Spleen (tissue), 13 donors: ENCODE measurements at places on chromosomes 2 and 18.

- peak; percentile 87 for DNase-seq
These were observed 1.9 kb upstream of the NABP1 start for GRCh38 chr2:191675807-191676721.

- DNase-seq: no peak
These were observed 205.1 kb downstream of the BABAM2 start for GRCh38 chr2:28095622-28096021.

- DNase-seq: no peak
These were observed 24.2 kb downstream of the ICOS start for GRCh38 chr2:203960811-203961210.

- DNase-seq: no peak
These were observed 261.5 kb downstream of the MYCN start for GRCh38 chr2:16201848-16202247.

DNA sequence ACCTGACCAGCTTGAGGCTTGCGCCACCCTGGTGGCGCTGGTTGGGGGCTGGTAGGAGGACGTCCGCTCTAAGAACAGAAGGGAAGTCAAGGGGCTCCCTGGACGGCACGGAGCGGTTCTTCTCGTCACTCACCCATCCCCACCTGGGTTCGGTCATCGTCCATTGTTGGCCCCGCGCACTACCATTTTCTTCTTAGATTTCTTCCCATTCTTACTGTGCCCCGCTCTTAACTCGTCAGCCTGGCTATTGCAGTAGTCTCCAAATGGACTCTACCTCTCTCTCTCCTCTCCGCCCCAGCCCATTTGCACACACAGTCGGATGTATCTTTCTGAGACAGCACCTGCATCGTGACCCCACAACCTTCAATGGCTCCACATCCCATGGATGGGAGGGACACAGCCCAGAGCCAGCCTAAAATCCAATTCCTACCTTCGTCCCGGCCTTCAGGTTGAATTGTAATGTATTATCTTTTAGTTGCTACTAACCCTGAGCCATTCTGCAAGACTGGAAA is 814 bp upstream of the RAB1A start:
- no peak for DNase-seq

GRCh38 chr2:14428056-14428455 is 204.5 kb upstream of the LRATD1 start:
- no peak for DNase-seq

- no peak for DNase-seq
These were observed 239.8 kb downstream of the TFCP2L1 start for GRCh38 chr2:121045245-121045644.

GRCh38 chr18:40984856-40985255 is 970.2 kb upstream of the PIK3C3 start:
- no peak for DNase-seq

DNA sequence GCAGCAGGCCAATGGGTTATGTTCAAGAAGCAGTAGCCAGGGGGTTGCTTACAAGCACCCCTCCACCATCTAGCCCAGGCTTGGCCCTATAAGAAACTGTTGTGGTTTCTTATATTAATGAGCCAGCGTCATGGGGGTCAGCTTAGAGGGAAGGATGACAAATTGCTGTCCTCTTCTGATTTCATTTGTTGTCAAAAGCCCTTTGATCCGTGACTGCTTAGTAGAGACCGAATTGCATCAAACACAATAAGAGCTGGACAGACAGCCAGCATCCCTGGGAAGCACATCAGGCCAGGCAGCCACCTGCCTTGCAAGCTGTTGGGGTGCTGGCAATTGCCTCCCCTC is 206.6 kb upstream of the SETBP1 start:
- no peak for DNase-seq

DNA sequence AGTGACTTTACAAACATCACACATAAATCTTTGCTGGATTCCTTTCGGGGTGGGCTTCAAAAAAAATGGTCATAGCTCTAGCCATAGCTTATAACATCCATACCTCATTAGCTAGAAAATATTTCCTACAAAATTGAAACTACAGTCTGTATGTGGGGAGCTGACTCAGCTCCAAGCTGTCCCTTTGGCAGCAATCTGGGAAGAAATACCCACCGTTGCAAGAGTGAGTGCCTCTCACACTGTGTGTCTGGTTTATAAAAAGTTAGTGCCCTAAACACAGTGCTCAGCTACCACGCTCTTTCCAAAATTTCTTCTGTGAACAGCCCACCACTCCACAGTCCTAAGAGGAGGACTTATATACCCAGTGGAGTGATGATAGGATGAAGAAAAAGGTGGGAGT is 170.1 kb downstream of the RBM43 start:
- no peak for DNase-seq

GRCh38 chr2:69579536-69579935 is 64.0 kb downstream of the AAK1 start:
- DNase-seq: no peak

- no peak for DNase-seq
These were observed 262.7 kb upstream of the SPHKAP start for GRCh38 chr2:228444161-228444560.

DNA sequence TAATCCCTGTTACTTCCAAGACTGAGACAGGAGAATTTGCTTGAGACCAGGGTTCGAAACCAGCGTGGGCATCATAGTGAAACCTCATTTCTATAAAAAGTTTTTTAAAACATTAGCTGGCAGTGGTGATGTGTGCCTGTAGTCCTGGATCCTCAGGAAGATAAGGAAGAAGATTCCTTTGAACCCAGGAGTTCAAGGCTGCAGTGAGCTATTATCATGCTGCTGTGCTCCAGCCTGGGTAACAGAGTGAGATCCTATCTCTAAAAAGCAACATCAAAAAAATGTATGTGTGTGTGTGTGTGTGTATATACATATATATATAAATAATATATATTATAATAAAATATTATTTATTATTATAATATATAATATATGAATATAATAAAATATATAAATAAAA is 1417.6 kb upstream of the CDH2 start:
- no peak for DNase-seq

- DNase-seq: no peak
These were observed 1.1 kb downstream of the COLEC11 start for GRCh38 chr2:3595985-3596384.

- DNase-seq: no peak
These were observed 29.7 kb downstream of the TAF4B start for GRCh38 chr18:26255695-26256622.

GRCh38 chr2:129754421-129754820 is 225.0 kb upstream of the RAB6C start:
- peak; percentile 54 for DNase-seq

GRCh38 chr2:230715201-230715600 is 2.6 kb downstream of the CAB39 start:
- DNase-seq: no peak

DNA sequence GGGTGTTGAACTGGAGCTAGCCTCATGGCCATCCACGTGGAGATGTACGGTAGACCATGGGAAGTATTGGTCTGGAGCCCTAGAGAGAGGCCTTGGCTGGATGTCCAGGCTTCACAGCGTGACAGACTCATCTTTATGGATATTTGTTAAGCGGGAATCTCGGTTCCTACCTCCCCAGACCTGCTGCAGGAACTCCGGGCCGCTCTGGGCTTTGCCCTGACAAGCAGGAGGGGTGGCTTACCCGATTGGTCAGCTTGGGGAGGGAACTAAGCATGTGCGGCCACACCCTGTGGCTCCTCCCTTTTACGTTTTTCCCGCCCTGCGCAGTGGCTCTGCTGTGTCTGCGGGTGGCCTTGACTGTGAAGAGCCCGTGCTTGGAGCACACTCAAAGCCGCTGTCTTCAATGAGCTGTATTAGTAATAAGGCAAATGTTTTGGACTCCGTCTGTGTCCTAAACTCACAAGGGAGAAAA is 52.3 kb downstream of the PAPOLG start:
- DNase-seq: no peak

DNA sequence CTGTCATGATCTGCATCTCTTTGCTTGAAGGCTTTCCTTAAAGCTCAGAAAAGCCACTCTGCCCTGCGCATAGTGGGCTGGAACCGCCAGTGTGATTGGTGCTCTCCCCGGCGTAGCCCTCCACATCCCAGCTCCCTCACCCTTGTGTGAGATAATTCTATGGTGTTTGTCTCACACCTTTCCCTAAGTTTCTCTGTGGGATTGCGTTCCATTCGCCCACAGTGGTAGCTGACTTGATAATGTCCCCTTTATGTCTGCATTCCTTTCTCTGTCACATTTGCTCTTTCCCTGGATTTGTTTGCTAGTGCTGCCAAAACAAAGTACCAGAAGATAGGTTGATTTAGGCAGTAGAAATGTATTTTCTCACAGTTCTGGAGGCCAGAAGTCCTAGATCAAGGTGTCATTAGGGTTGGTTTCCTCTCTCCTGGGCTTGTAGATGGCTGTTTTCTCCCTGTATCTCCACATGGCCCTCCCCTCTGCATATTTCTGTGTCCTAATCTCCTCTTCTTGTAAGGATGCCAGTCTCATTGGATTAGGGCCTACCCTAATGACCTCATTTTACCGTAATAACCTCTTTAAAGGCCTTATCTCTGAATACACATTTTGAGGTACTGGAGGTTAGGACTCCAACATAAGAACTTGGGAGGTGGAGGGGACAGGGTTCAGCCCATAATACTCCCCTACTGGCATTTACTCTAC is 7.4 kb upstream of the TMEM87B start:
- DNase-seq: no peak

GRCh38 chr2:113015655-113016054 is 10.4 kb downstream of the IL36A start:
- no peak for DNase-seq

GRCh38 chr2:138760676-138761075 is 19.5 kb downstream of the NXPH2 start:
- DNase-seq: no peak

- no peak for DNase-seq
These were observed 516.7 kb downstream of the NR4A2 start for GRCh38 chr2:155815851-155816250.

GRCh38 chr18:79520478-79521390 is 125.0 kb downstream of the NFATC1 start:
- DNase-seq: no peak

- DNase-seq: no peak
These were observed 10.2 kb downstream of the RALB start for GRCh38 chr2:120262761-120263428.

DNA sequence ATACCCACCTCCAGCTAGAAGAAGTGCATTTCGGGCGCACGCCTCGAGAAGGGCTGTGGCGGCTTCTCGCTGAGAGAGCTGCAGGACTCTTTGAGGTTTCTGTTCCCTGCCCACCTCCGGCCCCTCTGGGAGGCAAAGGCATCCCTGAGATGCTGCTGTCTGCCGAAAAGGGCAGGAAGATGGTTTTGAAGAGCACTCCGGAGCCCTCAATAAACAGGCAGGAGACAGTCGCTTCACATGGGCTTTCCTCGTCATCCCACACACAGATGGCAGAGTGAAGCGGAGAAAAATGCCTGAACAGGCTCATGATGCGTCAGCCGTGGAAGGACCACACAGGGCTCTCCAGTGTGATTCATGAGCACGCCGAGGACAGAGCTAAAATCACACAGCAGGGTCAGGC is 25.4 kb upstream of the GLI2 start:
- peak; percentile 61 for DNase-seq

- DNase-seq: no peak
These were observed 625.6 kb upstream of the SLC39A10 start for GRCh38 chr2:195031411-195031810.

DNA sequence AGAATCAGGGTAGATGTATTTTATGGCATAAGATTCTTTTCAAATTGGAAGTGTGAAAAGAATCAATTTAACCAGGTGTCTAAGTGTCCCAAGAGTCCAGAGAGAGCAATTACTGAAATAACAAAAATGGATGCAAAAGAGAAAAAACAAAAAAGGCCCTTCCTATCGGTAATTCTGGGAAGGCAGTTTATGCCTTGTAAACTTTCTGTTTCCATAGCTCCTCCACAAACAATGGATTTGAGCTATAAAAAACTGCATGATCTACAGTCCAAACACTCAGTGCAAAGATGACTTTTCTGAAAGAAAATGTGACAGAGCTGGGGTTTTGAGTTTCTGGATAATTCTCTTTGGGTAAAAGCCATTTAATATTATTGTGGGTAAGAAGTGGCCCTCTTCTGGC is 366.1 kb downstream of the EN1 start:
- no peak for DNase-seq
